ENCODE measurements at places on chromosomes 6 and 20. TPM values are rescaled to one million over a fixed set of nuclear protein-coding genes. Genes with fewer than 3 reads are reported as not detected.

The IL17A gene
- total RNA-seq: not detected

The PI3 gene
- total RNA-seq: not detected

The RIPPLY2 gene
- not detected for total RNA-seq

The TBXT gene
- not detected for total RNA-seq

The TNFAIP3 gene
- total RNA-seq: 4.1 TPM

The EPB41L2 gene
- 56.2 TPM for total RNA-seq

The PAX1 gene
- total RNA-seq: not detected

The DDO gene
- not detected for total RNA-seq

The PRR18 gene
- total RNA-seq: not detected

The RXRB gene
- 25.5 TPM for total RNA-seq

The KHDC1L gene
- not detected for total RNA-seq

The GRIK2 gene
- total RNA-seq: not detected

The ZKSCAN3 gene
- 3.6 TPM for total RNA-seq

The CTCFL gene
- not detected for total RNA-seq

The HLA-DOB gene
- 0.19 TPM for total RNA-seq

The SDHAF4 gene
- 9.1 TPM for total RNA-seq

The FHL5 gene
- total RNA-seq: not detected

The PDE7B gene
- 28.1 TPM for total RNA-seq

The ECT2L gene
- total RNA-seq: not detected

The LRRC73 gene
- total RNA-seq: 0.65 TPM

The FANCE gene
- 7.2 TPM for total RNA-seq

The PACRG gene
- not detected for total RNA-seq

The C6orf58 gene
- total RNA-seq: 0.38 TPM

The TRAPPC3L gene
- total RNA-seq: 0.33 TPM

The MOG gene
- total RNA-seq: not detected

The DUSP15 gene
- total RNA-seq: 0.65 TPM

The LRP11 gene
- total RNA-seq: 13.7 TPM

The HLA-DOA gene
- not detected for total RNA-seq

The PTCHD4 gene
- 24.5 TPM for total RNA-seq

The SIRPA gene
- total RNA-seq: 23.6 TPM

The MCHR2 gene
- not detected for total RNA-seq

The RTN4IP1 gene
- total RNA-seq: 4.6 TPM

The NKAIN2 gene
- not detected for total RNA-seq

The EYA2 gene
- total RNA-seq: not detected

The CDSN gene
- total RNA-seq: under 0.01 TPM

The RFX6 gene
- not detected for total RNA-seq

The C20orf202 gene
- total RNA-seq: 0.33 TPM

The PRND gene
- 9.5 TPM for total RNA-seq

The AGPAT4 gene
- total RNA-seq: 11.0 TPM

Measured in vein endothelial cell (primary cell).